ENCODE measurements at places on chromosomes 4 and X.

GRCh38 chrX:97155816-97156215, 272.1 kb downstream of the RPA4 start:
- DNase-seq = no peak

DNA sequence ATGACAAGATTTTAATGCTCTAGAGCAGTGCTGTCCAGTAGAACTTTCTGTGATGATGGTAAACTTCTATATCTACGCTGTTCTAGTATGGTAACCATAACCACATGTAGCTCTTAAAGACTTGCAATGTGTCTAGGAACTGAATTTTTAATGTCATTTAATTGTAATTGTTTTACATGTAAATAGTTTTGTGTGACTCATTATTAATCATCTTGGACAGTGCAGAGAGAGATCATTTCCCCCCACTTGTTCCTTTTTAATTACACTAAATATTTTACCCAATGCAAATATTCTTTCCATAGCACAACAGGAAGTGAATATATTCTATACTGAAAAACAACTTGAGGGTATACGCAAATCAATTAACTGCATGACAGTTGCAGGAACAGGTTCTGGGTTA, 5.8 kb downstream of the ATG4A start:
- DNase-seq = no peak

GRCh38 chr4:186676531-186677161, 47.0 kb downstream of the FAT1 start:
- no peak for DNase-seq

DNA sequence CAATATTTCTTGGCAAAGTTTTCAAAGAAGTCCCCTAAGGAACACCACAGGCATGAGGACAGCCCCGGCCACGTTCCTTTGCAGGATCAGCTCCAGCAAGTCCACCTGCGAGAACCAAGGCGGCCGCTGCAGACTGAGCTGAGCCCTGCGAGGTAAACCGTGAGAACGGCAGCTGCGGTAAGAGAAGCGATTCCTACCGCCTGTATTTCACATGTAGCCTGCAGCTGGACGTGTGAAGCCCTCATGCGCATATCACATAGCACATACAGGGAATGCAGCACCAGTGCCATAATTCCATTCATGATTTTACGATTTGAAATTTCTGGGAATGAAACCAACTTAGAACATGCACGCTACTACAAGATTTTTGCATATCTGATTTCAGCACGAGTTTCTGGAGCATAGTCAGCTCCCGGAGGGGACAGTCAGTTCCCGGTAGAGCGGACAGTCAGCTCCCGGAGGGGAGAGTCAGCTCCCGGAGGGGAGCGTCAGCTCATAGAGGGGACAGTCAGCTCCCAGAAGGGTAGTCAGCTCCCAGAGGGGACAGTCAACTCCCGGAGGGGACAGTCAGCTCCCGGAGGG, 41.7 kb downstream of the FGFRL1 start:
- peak; percentile 71 for DNase-seq

DNA sequence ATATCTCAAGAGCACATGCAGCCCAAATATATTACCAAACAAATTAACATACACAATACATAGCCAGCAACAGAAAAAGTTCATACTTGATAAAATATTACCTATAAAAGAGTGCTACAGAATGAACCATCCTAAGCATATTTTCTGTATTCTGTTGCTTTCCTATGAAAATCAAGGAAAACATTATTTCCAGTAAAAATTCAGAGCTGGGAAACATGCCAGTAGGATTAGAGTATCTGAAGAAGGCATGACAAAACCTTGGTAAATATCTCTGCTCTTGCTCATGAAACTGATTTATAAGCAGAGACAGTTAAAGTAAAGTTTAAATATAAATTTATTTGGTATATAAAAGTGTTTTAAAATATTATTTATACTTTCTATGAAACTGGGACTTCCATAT, 599.7 kb downstream of the ARAP2 start:
- DNase-seq = peak; percentile 50

- DNase-seq = no peak
Observed at GRCh38 chrX:17154001-17154400, 207.5 kb downstream of the REPS2 start.

- DNase-seq = no peak
Observed at GRCh38 chr4:2337131-2337723, 75.3 kb upstream of the MXD4 start.

GRCh38 chr4:81659051-81659450, 187.3 kb upstream of the RASGEF1B start:
- DNase-seq = no peak

GRCh38 chr4:111046811-111047210, 423.9 kb upstream of the PITX2 start:
- no peak for DNase-seq

DNA sequence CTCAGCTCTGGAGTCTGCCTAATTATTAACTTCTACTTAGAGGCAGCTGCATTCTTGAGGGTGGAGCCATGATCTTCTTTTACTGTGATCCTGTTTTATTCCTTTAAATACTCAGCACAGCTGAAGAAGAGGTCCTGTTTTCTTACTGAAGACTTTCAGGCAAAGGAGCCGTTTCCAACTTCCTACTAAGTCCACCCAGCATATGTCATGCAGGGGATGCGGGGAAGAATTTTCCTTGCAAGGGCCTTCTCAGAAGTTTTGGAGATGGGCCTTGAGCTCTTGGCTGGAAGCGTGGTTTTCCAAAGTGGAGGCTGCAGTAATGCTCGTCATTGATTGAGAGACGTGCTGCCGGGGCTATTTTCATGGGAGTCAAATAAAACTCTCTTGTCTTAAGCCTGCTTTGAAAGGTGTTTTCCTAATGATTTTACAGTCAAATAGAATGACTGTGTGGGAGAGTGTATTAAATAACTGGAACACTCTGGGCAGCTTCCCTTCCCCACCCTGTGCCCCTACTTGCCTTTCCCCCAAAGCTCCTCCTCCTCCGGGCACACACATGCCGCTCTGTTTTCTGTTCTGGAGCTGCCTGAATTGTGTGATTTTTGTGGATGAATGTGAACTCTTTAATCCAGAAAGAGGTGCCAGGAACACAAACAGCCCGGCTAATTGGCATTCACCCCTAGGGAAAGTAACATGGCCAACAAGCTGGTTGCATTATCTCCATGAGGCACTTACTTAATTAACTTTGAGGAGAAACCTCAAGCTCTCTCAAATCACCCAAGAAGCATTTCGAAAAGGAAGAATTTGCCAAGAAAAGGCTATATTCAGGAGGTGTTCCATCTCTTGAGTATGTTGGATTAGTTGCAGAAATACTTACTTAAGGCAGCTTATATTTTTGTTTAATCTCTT, 28.1 kb downstream of the FGF2 start:
- DNase-seq = peak; percentile 78

- no peak for DNase-seq
Observed at GRCh38 chrX:153538424-153538823, 21.0 kb downstream of the ATP2B3 start.

- no peak for DNase-seq
Observed at GRCh38 chrX:87425618-87426017, 92.0 kb upstream of the KLHL4 start.

DNA sequence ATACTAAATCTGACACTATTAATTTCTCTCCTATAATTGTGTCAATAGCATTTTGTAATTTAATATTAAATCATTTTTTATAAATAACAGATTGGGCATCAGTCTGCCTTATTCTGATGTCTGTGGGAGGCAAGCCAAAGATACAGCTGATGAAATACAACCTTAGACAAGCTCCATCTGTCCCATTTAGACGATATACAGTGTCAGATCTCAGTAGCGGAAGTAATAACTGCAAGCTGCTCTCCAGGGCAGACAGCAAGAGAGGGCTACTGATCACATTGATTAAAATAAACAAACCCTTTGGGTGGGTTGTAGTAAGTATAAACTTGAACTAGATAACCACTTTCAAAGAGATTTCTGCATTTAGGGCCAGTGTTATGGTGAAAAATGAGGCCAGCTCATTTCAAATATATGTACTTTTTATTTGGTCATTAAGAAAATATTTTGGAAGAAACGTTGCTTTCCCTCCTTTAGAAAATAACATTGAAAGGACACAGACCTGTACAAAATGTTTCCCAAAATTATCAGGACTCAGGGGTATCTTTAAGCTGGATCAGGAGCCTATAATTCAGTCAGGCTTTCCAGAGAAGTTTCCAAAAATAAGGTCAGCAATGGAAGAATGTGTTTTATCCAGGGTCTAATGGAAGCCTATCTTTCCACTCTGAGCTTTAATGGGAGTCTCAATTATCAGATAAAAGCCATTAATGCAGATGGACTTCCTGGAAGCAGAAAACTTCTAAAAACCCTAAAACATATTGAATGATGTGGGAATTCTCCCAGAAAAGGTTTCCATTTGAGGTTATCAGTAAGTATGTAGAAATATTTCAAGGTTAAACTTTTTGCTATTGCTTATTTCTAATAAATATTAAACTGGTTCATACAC, 1028.8 kb upstream of the IGFBP7 start:
- DNase-seq = peak; percentile 88

DNA sequence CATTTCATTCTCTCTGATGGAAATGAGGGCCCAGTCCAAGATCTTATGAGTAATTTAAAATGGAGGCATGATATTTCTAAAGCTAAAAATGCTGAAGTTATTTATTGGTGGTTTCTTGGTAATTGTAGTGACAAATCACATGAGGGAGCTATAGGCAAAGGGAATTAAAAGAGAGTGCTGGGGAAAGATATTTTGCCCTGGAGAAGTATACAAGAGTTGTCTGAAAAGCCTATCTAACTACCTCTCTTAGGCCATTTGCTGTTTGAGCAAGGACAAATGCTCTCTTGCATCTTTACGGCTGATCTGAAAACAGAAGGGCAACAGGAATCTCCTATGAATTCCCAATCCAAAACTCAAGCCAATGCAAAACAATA, 89.4 kb downstream of the FMR1NB start:
- DNase-seq = peak; percentile 18

DNA sequence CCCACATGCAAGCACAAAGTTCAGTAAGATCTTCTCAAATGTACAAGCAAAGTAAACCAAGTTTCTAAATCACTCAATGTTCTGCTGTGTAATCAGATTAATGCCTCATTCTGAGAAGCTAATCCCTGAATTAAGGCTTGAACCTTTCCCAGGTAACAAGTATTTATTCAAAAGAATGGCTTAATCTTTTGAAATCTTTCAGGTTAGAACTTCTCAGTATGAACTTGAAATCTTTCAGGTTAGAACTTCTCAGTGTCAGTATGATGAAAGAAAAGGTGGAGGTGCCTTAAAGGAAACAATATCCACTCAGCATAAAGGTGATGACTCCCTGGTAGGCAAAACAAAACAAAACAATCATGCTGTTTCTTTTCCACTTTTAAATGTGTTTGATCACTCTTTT, 29.0 kb downstream of the TMPRSS11B start:
- no peak for DNase-seq
